ENCODE measurements at places on chromosomes 5 and 9.

DNA sequence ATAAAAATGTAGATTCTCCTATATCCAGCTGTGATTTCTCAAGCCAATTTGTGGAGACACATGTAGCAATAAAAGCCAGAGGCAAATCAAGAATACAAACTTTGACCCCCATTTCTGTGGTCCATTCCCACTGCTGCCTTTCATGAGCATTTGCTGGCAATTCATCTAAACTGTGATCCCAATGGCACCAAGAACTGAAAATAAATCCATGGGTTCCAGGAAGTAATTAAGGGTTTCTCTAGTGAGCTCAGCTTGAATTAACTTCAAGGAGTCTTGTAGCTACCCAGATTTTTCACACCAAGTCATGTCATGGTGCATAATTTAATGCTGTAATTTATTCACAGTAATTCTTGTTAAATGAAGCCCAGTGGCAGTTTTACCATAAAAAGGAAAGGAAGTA lies 145.0 kb upstream of the SMC2 start:
- no peak for DNase-seq

DNA sequence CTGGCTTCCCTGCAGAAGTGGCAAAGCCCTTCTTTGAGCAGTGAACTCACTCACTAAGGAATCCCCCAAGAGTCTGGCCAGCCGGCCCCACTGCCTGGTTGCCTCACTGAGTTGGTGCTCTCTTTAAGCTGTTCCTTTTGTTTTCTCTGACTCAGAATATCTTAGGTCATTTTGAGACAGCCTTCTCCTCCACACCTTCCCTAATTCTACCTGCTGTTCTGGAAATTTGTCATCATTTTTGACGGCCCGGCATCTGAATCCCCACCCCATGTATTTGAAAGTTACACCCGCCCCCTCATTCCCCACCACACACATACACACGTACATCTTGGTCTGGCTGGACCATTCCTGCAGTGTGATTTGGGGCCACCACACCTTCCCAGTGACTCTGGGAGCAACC lies 41.8 kb downstream of the FGF1 start:
- DNase-seq = no peak

DNA sequence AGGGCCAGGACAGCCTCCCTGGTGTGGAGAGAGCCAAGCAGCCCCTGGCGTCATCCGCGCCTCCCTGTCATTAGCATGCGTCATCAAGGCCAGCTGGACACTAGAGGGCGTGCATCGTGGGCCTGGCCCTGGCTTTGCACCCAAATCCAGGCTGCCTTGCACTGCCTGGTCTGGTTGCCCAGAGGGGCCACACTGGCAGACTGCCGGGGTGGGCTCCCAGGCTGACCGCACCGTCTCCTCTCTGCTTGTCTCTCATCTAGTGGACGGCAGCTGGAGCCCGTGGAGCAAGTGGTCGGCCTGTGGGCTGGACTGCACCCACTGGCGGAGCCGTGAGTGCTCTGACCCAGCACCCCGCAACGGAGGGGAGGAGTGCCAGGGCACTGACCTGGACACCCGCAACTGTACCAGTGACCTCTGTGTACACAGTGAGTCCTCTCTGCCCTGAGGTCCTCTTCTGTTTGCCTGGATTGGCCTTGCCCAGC lies 29.0 kb downstream of the HK3 start:
- no peak for DNase-seq

DNA sequence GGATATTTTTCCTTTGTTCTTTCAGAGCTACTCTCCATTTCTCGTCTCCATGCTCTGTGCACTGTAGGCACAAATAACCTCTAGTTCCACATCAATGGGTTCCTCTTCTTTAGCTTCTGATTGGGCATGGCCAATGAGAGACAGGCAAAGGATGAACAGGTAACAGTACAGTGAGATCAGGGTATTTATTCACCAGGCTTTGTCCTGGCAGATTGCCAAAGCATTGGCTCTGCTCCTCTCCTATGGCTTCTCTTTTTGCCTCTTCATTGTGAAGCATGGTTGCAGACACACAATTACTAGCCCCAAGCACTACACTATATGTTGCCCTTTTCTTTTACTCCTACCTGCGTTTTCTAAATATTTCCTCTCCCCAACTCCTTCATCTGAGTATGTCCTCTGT lies 215.1 kb upstream of the ARRDC3 start:
- no peak for DNase-seq

DNA sequence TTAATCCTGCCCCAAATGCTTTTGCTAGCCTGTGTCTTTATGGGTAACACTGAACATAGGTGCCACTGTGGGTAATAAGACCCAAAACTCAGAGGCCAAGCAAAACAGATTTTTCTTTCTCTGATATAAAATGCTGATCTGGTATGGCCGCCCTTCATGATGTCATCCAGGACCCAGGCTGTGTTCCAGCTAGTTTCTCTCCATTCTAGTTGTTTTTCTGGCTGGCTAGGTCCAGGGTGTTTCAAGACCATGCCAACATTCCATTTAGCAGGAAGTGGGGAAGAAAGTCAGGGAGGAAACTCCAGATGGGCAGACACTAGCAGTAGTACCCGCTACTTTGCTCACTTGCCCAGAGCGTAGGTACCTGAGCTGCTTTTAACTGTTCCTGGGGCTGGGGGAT lies 183.9 kb upstream of the OTULINL start:
- DNase-seq = no peak

- DNase-seq = no peak
Observed at GRCh38 chr5:41527201-41527779, 16.9 kb upstream of the PLCXD3 start.

DNA sequence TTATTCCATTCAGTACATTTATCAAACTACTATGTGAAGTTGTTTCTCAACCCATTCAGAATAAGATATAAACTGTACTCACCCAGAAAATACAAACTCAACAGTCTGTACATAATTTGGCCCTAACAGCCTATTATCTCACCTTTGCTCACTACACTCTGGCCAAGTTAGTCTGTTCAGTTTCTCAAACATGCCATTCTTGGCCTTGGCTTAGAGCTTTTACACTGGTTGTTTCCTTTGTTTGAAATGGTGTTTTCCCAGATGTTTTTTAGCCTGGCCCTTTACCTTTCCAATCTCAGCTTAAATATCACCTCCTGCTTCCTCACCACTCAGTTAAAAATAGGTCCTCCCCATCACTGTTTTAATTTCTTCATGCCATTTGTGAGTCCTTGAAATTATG lies 13.6 kb downstream of the CDC42SE2 start:
- no peak for DNase-seq

DNA sequence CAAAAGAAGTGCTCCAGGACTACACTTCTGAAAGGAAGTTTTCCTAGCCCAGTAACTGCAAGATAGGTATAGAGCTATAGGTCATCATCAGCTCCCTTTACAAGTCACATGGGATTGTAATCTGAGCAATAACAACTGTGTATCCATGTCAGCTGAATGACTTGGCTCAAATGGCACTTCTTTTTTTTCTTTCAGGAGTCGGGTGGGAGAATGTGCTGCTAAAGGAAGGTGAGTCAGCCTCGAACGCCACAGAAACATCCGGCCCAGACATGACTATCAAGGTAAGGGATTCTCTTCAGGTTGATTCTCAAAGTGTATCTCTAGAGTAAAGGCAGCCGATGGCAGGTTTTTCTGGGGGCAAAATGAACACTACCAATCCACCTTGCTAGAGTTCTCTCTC lies 192.2 kb downstream of the C9orf152 start:
- DNase-seq = no peak

- DNase-seq = no peak
Observed at GRCh38 chr9:136615631-136616306, 46.9 kb upstream of the EGFL7 start.

- no peak for DNase-seq
Observed at GRCh38 chr5:757346-757930, 27.1 kb downstream of the ZDHHC11B start.

DNA sequence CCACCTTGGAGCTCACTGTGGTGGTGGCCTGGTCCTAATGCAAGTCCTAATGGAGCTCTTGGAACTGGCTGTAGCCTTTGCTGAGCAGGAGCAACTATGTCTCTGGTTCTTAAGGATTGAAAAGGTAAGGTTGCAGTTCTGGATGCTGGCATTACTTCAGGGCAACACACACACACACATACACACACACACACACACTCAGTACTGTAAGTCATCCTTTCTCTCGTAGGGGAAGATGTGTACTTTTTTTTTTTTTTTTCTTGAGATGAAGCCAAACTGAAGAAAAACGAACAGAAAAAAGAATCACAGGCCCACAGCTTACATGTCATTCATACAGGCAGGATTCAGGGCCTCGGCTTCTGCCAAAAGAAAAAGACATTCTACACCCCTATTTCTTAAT lies 81.1 kb upstream of the RPS23 start:
- DNase-seq = no peak

GRCh38 chr9:134054891-134055811 lies 12.7 kb downstream of the BRD3 start:
- DNase-seq = no peak

DNA sequence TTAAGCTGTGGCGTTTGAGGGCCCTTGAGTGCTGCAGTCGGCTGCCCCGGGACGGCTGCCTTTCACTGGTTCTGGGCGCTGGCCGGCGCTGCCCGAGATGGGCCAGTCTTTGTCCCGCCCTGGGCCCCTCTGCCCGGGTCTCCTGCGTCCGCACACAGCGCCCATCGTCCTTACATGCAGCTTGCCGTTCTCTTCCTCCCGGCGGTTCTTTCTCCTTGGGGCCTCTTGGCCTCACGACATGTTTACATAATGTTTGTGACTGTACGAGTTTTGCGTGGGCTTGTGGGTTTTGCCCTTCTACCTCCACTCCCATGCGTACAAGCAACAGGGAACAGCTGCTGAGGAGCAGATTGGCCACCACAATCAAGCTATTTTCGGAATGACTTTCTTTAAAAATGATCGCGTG lies 618 bp downstream of the TNPO1 start:
- no peak for DNase-seq

DNA sequence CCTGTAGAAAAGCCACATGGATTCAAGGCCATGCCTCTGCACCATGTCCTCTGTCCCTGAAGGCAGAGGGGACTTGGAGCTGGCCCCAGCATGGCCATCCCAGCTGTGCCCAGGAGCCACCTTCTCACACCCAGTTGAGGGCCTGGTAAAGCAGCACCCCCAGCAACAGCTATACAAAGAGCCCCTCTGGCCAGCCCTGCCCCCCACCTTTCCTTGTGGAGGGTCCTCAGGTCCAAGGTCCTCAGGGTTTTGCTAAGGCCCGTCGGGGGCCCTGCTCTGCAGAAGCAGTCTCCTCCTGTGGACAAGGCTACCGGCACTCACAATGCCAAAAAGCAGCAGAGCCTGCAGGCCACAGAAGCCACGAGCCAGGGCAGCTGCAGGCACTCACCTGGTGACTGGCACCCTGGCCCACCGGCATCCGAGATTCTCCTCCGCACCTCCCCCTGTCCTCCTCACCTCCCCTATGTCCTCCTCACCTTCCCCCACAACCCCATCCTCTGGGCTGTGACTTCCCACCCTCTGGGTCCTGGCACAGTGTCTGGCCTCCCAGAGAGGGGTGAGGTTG lies 39.9 kb upstream of the LPCAT1 start:
- DNase-seq = no peak

DNA sequence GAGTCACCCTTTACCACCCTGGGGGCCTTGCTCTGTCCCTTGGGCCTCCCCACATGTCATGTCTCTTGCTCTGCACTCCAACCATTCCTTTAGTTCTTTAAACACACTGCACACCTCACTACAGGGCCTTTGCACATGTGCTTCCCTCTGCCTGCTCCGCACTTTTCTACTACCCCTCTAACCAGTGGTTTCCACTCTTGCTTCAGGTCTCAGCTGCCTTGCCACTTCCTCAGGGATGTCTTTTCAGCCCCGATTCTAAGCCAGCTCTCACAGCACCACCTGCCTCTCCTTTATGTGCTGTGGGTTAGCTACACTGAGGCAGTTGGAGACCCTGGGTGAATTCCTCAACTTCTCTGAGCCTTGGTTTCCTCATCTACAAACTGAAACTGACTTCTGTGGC lies 34.6 kb upstream of the GABBR2 start:
- no peak for DNase-seq

- no peak for DNase-seq
Observed at GRCh38 chr9:77943057-77943456, 88.6 kb downstream of the GNAQ start.

DNA sequence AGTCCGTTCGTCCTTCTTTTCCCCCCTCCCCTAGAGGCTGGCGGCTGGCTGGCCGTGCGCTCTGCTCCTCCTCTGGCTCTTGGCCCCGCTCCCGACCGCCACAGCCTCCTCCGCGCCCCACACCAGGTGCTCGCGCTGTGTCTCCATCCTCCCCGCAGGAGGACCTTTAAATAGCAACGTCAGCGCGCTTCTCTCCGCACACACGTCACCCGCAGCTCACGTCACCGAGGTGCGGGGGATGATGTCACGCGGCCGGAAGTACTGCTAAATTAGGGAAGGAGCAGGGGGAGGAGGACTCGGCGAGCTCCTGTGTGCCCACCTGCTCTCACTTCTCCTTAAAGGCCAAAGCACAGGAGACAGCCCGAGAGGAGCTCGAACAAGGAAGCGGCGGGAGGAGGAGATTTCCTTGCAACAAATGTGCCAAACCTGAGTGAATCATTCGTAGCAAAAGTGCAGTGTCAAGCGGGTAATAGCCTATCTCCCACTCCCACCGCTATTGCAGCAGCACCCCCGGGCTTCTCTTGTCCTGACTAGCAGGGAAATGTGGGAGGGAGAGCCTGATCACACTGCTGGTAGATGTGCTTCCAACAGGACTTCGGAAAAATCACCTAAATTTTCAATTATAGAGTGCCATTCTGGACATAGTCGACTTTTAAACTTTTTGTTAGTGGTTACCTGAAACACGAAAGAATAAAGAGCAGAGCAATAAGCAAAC lies 614 bp upstream of the HOMER1 start:
- peak; percentile 74 for DNase-seq

DNA sequence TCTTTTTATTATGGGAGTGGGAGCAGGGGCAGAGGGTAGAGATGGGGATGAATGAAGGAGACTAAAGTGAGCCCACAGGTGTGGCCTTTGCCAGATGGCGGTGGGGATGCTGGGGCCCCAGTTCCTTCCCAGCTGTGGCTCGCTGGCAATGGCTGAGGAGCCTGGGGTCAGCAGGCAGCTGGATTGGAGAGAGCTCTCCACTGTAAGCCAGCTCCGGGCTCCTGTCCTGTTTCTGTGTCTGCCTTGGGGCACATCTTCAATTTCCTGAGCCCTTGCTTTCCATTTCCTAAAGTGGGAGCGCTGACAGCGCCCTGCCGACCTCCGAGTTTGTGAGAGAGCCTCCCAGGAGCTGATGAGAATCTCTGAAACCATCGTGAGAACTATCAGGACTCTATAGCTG lies 75.6 kb upstream of the SPRY4 start:
- DNase-seq = no peak

DNA sequence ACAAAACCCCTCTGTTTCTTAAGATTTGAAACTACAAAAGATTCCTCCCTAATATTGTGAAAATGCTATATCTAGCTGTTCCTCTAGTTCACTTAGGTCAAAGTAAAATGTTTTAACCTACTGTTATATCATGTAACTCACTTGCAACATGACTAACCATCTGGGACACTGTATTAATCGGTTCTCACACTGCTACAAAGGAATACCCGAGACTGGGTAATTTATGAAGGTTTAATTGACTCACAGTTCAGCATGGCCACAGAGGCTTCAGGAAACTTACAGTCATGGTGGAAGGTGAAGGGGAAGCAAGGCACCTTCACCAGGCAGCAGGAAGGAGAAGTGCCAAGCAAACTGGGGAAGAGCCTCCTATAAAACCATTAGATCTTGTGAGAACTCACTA lies 34.7 kb downstream of the DIMT1 start:
- no peak for DNase-seq
